ENCODE measurements at places on chromosomes 5 and 9. TPM values are rescaled to one million over a fixed set of nuclear protein-coding genes. Genes with fewer than 3 reads are reported as not detected.
A peak's percentile ranks its signal among the peaks of the same experiment; 100 is the strongest.

DNA sequence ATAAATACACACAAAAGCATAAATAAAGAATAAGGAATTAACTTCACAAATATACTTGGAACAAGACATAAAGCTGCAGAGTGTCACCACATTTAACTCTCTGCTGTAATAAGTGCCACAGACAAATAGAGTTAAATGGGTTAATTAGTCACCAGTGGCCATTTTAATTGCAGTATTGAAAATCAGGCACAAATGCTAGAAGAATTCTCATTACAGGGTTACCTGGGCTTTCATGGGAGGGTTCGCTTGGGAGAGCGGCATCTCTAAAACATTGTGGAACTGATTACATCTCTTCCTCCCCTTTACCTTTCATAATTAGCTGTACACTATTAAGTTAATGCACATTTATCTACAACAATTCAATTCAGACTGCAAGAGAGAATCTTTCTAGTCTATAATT is 505.3 kb upstream of the DAP start:
- no peak overlapping the region for H3K4me3 ChIP-seq
- no peak overlapping the region for H3K27ac ChIP-seq
- DNase-seq = no peak

The KDM4C gene
- total RNA-seq = 14.1 TPM

The FOXI1 gene
- not detected for total RNA-seq

The STXBP1 gene
- total RNA-seq = 32.5 TPM

The INSL4 gene
- not detected for total RNA-seq

DNA sequence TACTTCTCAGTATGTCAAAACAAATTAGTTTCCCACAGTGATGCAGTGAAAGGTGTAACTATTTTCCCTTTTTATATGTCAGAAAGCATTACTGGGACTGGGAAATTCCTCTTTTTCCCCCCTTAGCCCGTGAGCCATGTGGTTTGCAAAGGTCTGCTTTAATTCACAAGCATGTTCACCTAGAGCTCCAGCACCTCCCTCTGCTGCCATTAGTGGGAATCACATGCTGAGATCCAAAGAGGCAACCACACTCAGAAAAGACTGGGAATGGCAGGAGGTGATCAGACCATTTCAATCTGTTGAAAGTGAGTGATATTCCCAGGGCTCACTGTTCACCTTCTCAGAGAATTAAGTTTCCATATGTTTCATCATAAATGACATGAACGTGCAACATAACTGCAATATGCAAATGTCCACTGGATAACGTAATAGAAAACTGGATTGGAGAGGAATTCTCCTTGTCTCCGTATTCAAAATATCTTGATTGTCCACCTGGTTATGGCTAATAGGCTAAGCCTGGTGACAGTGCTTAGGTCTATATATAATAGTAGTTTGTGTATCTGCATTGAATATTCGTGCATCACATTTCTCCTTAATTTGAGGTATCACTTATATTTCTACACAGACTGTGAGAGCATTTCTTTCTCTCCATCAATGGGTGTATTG is 703.5 kb upstream of the WWC1 start:
- H3K27ac ChIP-seq = no peak overlapping the region
- H3K27me3 ChIP-seq = no peaks in the 10 kb centered on the region
- H3K4me1 ChIP-seq = no peaks in the 10 kb centered on the region
- no peak for DNase-seq

- no peaks in the 10 kb centered on the region for H3K4me1 ChIP-seq
- DNase-seq = no peak
- no peak overlapping the region for H3K27ac ChIP-seq
These were observed 470.1 kb downstream of the CDH9 start for GRCh38 chr5:26568316-26568715.

The RASGEF1C gene
- 0.31 TPM for total RNA-seq

- H3K36me3 ChIP-seq = no peaks in the 10 kb centered on the region
- no peak for DNase-seq
- H3K27me3 ChIP-seq = peaks cover 26% of the 10 kb centered on the region
- no peak overlapping the region for H3K27ac ChIP-seq
- no peak overlapping the region for H3K4me3 ChIP-seq
These were observed 77.9 kb downstream of the SEMA4D start for GRCh38 chr9:89419978-89420394.

DNA sequence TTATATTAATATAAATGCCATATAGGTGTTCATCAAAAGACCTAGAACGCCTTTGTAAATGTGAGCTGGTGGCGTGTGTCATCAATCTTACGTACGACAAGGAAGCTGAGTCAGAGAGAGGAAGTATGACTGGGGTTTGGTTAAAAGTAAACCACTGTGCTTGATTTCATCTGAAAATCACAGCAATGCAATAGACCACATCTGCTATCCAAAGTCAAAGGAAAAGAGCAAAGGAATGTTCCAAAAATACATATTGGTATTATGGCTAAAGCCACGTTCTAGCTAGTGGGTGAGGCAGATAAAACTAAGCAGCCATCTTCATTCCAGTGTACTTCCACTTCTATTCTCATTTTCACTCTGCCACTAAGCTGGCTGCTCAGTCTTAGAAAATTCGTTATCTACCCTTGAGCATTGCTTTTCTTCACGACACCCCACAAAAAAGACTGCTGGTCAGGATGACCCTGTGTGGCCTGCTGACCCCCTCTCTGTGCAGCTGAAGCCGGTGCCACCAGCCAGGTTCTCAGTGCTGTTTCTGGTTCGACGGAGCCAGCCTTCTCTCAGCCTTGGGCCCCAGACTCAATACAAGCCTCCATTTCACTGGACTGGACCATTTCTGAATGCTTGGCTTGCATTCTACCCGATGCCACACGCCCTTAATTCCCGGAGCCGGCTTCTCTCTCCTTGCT is 23.8 kb downstream of the SHC3 start:
- DNase-seq = no peak
- H3K4me3 ChIP-seq = no peak overlapping the region
- no peaks in the 10 kb centered on the region for H3K4me1 ChIP-seq
- no peaks in the 10 kb centered on the region for H3K36me3 ChIP-seq
- no peaks in the 10 kb centered on the region for H3K27me3 ChIP-seq

DNA sequence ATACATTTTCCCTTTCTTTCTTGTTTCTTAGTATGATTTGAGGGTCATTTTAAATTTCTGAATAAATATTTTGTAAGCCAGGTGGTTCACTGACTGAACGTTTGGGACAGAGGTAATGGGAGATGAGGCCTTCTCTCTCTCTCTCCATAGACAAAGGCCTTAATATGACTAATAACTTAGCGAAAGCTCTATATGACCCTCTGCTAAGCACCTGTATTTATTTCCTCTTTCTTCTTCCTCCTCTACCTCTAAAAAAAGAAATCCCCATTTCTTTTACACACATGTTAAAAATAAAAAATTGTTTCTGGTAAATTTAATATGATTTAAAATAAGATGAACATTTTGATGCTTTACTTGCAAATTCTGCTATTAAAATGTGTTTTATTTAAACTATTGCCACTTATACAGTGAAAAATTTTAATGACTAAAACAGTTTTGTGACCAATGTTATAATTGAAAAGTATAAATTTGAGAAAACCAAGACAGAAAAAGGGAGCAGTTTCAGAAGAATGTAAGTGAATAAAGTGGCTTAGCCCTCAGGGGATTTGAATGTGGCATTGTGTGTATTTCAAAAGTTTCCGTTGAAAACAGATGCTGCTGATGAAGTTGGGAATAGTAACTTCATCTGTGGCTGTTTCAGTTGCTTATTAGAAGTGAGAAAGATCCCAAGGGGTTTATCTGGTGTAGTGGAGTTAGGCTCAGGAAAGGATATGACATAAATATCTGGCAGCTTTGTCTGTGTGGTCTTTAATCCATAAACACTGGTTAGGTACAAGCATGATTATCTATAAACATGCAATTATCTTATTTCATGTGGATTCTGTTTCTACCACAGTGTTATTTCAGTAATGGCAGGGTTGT is 128.6 kb upstream of the GRHPR start:
- no peaks in the 10 kb centered on the region for H3K4me1 ChIP-seq
- H3K27me3 ChIP-seq = no peaks in the 10 kb centered on the region

DNA sequence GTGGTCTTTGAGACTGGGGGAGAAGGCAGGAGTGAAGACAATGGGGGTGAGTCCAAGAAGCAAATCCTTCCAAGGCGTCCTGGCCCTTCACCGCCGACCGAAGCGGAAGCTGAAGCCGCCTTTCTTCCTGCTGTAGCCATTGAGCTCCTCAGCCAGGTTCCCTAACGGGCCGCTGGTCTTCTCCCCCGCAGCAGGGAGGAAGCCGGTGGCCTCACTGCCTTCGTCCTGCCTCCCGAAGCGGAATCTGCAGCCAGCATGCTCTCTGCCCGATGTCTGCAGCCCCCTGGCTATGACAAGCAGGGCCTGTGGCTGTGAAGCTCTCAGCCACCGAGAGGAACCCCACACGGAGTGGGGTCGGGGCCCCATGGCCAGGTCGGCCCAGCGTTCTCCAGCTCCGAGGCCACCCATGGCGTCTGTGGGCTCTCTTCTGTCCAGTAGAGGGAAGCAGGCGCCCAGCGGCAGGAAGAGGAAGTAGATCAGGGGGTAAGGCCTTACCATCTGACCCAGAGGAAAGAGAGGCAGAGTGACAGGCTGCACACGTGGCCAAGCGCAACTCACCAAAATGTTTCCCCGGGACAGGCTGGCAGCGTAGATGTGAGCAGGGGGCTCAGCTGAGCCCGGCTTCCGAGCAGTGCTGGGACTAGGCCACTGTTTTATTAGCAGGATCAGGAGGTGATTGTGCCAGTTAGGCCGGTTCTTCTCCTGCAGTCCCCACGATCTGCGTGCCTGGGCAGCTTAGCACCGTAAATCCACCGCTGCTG is 3.1 kb downstream of the QRFP start:
- peaks cover 6% of the 10 kb centered on the region for H3K4me1 ChIP-seq
- H3K36me3 ChIP-seq = peaks cover 19% of the 10 kb centered on the region
- peak; percentile 67 for DNase-seq
- no peak overlapping the region for H3K4me3 ChIP-seq

The ENTREP1 gene
- not detected for total RNA-seq

DNA sequence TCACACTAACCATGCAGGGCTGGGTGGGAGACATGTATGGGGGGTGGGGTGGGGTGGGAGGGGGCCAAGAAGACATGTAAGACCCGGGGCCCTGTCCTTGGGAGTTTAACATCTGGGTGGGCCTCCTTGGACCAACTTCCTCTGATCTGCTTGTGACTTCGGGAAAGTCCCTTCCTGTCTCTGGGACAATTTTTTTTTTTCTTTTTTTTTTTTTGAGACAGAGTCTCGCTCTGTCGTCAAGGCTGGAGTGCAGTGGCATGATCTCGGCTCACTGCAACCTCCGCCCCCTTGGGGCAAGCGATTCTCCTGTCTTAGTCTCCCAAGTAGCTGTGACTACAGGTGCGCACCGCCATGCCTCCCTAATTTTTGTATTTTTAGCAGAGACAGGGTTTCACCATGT is 23.8 kb upstream of the IER5L start:
- H3K27me3 ChIP-seq = no peaks in the 10 kb centered on the region
- H3K27ac ChIP-seq = no peak overlapping the region
- H3K4me3 ChIP-seq = no peak overlapping the region
- DNase-seq = no peak
- H3K4me1 ChIP-seq = peaks cover 24% of the 10 kb centered on the region
- H3K36me3 ChIP-seq = no peaks in the 10 kb centered on the region

DNA sequence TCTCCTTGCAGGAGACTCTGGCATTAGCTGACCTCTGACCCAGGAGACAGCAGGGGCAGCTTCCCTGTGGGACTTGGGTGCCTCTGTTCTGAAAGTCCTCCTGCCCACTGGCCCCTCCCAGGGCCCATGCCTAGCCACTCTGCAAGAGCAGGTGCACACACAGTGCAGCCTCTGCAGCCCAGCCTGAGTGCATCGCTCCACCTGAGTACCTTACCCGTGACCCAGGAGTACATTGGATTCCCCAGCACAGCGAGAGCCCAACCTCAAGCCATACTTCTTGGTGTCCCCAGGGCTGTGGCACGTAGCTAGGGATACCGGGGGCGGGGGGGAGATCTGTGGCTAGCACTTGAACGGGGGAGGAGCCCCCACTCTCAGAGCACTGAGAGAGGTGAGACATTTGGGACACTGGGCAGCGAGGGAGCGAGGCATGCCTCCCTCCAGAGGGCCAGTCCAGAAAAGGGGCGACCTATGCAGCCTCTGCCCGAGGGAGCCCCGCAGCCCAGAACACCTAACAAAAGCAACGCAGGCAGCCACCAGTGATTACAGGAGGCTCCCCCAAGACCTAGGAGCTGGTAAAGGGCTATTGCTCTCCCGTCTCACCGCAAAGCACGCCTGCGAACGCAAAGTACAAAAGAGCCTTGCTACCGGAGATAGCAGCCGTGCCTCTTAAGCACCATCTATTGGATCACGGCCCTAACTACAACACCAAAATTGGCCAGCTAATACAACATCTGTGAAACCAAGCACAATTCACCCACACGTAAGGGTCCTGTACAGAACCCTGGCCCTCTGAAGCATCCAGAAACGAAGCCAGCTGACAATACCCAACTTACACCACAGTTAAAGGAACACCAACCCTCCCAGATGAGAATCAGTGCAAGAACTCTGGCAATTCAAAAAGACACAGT is 826 bp upstream of the PRDM9 start:
- H3K4me1 ChIP-seq = no peaks in the 10 kb centered on the region
- H3K27ac ChIP-seq = no peak overlapping the region
- H3K36me3 ChIP-seq = no peaks in the 10 kb centered on the region
- no peaks in the 10 kb centered on the region for H3K27me3 ChIP-seq

The SNCAIP gene
- total RNA-seq = not detected

The SLC1A3 gene
- 0.13 TPM for total RNA-seq

The PCDHA9 gene
- not detected for total RNA-seq

DNA sequence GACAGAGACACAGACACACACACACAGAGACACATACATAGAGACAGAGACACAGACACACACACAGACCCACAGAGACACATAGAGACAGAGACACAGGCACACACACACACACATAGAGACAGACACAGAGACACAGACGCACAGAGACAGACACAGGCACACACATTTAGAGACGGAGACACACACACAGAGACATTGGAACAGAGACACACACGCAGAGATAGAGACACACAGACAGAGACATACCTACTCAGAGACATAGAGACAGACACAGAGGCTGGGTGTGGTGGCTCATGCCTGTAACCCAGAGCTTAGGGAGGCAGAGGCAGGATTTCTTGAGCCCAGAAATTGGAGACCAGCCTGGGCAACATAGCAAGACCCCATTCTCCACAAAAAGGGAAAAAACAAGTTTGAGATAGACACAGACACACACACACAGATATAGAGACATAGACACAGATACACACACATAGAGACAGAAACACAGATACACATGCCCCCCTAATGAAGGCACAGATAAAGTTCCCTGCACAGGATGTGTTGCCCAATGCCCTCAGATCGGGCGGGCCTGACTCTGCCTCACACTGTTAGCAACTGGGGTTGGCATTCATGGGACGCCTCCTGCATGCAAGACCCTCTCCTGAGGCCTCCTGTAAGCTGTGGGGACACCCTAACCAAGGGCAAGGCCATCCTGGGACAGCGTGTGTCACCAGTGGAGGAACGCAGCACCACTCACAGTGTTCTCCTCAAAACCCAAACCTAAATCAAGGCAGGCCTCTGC is 3.3 kb upstream of the RALGDS start:
- H3K4me3 ChIP-seq = no peak overlapping the region
- H3K27me3 ChIP-seq = no peaks in the 10 kb centered on the region
- H3K4me1 ChIP-seq = peaks cover 89% of the 10 kb centered on the region
- DNase-seq = no peak

Data from K562 (cell line).